Activated T-helper 9 cell treated with anti-CD3 and anti-CD28 coated beads, Interleukin-2, amount 50 U/mL, for 16 hours (primary cell): ENCODE measurements at places on chromosomes 11 and 22.

GRCh38 chr11:117020869-117021564, 77.2 kb downstream of the SIK3 start:
- DNase-seq = no peak

DNA sequence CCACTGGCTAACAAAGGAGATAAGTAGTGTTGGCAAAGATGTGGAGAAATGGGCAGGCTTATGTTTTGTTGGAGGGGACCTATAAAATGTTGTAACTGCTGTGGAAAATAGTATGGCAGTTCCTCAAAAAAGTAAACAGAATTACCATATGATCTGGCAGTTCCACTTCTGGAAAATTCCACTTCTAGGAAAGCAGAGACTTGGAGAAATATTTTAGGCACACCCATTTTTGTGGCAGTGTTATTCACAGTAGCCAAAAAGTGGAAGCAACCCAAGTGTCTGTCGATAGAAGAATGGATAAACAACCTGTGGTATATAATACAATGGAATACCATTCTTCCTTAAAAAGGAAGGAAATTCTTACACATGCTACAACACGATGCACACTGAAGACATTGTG, 57.0 kb upstream of the ADORA2A start:
- no peak for DNase-seq

- DNase-seq = no peak
Observed at GRCh38 chr11:85307366-85307765, 319.8 kb downstream of the DLG2 start.

GRCh38 chr22:39343259-39344045, 6.3 kb upstream of the SYNGR1 start:
- DNase-seq = peak; percentile 16

DNA sequence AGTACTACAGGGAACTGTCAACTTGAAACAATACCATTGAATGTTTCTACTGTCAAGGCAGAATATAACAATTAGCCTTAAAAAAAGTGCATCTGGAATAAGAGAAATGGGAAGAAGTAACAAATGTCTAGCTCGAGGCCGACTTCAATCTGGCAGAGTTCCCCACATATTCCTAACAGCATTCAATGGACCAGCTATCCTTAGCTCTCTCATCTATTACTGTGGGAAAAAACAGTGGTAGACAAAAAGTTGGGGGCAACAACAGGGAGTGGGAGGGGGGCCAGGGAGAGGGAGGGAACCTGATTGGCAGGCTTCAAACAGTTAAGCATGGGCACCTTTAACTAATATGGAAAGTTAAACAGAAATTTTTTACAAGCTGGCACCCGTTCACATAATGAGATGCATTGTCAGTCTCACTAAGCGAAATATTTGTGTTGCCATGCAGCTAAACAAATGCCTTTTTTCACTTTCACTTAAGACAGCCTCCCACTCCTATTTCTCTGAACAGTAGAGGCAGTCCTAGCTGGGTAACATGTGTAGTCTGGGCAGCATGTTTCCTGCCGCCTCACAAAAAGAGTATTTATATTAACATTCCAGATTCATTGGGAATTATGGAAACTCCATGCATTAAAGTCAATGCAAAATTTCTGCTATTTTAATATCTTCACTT, 62.2 kb upstream of the SOX6 start:
- DNase-seq = no peak

- DNase-seq = no peak
Observed at GRCh38 chr22:47602732-47603131, 840.3 kb downstream of the TBC1D22A start.

DNA sequence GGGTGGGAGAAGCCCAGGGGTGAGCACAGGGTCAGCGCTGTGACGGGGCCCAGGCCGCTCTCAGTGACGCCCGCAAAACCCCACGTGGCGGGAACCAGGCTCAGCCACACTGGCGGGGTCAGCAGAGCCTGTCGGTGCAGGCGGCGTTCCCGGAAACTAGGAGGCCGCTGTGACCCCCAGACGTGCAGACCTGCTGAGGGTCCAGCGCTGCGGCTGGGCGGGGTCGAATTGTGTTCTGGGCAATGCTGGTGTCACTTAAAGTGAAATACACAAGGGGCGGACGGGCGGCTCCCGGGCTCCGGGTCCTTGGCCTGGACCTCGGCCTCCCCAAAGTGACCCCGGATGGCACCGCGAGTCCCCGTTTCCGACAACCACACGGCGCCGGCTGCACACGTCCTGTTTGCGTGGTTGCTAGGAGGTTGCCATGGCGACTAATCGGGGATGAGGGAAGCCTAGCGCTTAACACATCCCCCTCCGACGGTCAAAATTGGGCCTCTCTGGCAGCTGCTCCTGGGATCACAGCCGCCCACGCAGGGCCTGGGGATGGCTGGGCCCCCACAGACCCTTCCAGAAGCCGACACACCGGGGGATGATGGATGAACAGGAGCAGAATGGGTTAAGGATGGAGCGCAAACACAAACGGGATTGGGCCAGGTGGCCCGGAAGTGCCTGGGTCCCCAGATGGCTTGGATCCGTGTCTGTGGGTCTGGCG, 81.7 kb upstream of the PRR5 start:
- peak; percentile 61 for DNase-seq

- DNase-seq = no peak
Observed at GRCh38 chr11:7595951-7596350, 77.3 kb downstream of the CYB5R2 start.

GRCh38 chr22:40345815-40346184, 500 bp upstream of the ADSL start:
- DNase-seq = peak; percentile 51

DNA sequence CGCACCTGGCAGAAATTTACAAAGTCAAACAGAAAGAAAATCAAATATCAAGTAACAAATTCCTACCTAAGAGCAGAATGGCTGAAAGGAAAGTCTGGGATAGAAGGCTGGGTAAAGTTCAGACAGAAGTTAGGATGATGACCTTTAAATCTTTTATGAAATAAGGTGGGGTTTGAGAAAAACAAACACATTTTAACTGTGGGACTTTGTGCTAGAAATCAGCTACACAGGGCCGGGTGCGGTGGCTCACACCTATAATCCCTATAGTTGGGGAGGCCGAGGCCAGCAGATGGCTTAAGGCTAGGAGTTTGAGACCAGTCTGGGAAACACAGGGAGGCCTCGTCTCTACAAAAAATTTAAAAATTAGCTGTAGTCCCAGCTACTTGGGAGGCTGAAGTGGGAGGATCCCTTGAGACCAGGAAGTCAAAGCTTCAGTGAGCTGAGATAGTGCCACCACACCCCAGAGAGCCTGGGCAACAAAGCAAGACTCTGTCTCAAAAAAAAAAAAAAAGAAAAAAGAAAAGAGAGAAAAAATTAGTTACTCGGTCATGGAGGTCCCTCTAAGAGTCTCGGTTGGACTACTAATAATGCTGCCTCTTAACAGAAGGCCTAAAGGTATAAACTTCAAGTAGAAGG, 119.7 kb upstream of the BID start:
- DNase-seq = no peak

DNA sequence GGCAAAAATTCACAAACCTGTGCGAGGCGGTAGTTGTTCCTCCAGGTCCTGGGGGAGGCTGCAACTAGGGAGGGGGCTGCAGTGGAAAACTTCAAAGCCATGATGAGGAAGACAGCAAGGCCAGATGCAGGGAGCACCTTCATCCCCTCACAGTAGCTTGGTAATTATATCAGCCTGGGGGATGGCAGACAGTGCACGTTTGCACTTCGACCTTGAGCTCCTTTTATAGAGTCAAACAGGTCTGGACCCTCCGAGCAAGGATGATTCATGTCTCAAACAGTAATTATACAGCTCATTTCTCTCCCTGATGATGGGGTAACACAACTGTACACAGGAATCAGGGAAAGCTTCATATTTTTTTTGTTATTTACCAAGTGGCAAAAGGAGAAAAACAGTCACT, at the start of gene MMP20:
Gene MMP20, minus strand, starts transcription at position 156 of the 400 bp plus-strand sequence. Its CDS starts 13 bp downstream, at position 143.
- no peak for DNase-seq

- no peak for DNase-seq
Observed at GRCh38 chr11:87255589-87255988, 217.9 kb downstream of the TMEM135 start.

GRCh38 chr11:135006800-135007199, 594.8 kb upstream of the B3GAT1 start:
- no peak for DNase-seq

DNA sequence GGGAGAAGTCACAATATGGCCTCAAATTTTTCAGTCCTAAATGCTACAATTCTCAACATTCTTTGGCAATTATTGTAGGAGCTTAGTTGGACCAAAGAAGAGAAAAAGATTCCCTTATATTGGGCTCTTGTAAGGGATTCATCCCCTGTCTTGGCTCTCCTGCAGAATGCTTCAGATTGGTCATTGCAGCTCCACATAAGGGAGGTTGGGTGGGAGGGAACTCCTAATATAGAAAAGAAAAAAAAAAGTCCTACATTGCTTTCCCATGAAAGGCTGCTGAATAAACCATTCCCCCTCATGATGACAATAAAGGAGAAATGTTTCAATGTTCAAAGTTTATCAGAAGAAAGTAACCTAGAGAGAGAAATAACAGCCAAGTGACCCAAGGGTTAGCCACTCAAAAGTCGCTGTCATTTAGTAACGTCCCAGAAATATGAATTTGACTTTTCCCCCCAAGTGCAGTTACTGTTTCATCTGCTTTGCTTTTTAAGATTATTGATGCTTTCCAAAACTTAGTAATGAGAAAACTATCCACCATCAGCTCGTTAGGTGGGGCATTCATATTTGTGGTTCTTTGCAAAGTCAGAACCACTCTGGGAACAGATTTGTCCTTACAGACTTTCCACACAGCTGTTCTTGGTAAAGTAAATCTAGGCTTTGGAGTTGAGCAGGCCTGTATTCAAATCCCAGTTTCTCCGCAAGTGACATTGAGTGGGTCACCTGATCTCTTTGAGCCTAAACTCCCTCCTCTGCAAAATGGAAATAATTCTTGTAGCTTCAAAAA, 5.0 kb upstream of the SLC1A2 start:
- DNase-seq = no peak

GRCh38 chr11:97454988-97455387, 1065.2 kb downstream of the JRKL start:
- no peak for DNase-seq

GRCh38 chr11:2390091-2390724, 10.3 kb upstream of the TSSC4 start:
- DNase-seq = no peak

GRCh38 chr11:34603129-34604001, 17.5 kb upstream of the EHF start:
- DNase-seq = no peak

- no peak for DNase-seq
Observed at GRCh38 chr11:75262436-75262835, 21.9 kb downstream of the TPBGL start.

DNA sequence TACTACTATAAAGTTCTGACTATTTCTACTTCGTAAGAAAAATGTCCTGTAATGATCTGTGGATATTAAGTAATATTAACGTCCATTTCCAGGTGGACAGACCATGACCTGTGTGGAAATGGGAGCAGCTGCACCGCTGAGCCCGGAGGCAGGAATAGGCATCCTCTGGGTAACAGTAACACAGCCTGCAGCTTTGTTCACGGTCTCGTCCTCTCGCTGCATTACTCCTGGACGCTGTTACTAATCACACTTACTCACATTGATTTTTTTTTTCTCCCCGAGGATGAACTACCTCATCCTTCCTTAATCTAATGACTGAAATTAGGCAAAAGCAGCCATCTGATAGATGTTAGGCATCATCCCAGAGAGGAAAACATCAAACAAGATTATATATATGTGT, 345.7 kb upstream of the NARS2 start:
- DNase-seq = no peak

DNA sequence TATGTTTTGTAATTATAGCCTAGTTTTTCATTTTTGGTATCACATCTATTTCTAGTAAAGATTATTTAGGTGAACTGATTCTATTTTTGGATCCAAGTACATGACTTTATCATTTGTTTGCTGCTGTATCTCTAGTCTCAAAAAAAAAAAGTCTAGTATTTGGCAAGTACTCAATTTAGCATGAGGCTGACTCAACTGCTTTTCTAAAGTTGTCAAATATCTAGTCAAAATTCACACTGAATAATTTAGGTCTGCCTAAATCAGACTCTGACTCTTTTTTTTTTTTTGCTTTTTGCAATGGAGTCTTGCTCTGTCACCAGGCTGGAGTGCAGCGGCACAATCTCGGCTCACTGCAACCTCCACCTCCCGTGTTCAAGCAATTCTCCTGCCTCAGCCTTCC, 2.4 kb downstream of the OOSP4A start:
- no peak for DNase-seq

GRCh38 chr11:72840780-72841179, 26.6 kb downstream of the ATG16L2 start:
- DNase-seq = no peak

DNA sequence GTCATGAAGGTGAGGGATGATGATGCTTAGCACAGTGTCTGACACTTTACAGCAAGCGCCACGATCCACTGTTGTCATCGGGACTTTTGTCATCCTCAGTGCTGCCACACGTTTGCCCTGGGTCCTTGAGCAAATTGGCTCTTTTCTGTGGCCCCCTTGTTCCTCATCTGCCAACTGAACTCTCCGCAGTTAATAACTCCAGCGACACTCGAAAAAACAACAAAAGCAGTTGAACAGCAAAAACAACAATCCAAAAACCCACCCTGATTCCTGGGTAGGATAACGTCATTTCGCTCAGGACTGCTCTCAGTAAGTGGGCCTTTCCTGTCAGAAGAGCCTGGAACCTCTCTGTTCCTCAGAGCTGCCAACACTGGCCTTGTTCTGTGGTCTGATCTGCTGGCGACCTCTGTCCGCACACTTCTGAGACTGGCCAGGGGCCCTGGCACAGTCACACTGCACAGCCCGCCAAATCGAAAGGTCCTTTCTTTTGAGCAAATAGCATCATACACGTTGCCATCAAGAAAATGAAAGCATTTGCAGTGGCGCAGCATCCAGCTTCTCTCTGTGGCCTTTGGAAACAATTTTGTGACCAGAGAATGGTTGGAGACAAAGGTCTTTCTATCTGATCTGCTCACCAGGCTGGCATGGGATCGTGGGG, 79.9 kb upstream of the SYT13 start:
- DNase-seq = no peak

- DNase-seq = no peak
Observed at GRCh38 chr11:17431139-17431538, 42.7 kb upstream of the KCNJ11 start.

DNA sequence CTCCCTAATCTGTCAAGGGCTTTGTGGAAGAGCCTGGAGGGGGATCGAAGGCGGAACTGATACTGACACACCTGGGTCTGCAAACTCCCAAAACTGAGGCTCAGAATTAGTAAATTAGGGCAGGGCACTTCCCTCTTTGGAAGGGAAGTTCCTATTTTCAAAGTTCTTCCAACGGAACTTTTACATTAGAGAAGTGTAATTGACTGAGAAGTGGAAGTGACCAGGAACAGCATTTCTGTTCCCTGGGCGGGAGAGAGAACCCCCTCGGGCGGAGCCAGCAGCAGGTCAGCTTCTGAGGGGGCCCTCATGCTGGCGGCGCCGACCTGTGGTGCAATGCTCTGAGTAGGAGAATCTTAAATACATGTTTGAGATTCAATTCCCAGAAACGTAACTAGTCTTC, 1.1 kb upstream of the CBL start:
- DNase-seq = no peak
